ENCODE measurements at places on chromosomes 1 and 21.

- DNase-seq: peak; percentile 72
Measured at GRCh38 chr1:241518476-241519307, 863 bp downstream of the FH start.

DNA sequence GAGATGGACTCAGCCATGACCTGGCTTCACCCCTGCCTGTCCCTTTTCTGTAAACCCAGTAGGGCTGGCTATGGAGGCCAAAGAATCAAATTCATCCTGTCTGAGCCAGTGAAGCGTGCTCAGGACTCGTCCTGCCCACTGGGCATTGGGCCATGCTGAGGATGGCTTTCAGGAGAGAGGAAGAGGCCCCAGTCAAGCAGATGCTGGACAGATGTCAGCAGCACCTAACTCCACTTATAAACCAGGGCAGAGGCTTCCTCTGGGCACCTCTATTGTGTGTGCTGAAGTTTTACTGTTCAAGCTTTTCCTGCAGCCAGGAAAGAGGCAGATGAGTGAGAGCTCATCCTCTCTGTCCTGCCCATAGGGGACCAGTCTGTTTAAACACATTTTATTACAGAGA, 97.4 kb upstream of the GCLM start:
- DNase-seq: no peak

DNA sequence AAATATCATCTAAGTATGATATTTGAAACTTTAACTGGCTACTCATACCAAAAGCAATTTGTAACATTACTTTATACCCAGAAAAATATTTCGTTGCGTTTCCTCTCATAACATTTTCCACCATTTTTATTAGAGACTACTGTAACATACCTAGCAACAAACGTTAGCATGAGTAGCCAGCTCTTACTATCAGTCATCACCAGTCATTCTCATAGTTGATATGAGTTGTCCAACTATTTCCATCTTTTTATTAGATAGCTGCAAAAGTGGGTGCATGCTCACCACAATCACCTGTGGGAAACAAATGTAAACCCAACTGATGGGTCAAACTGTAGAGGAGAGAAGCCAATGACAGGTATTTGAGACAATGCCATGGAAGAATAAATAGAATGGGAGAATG, 114.6 kb downstream of the AKT3 start:
- DNase-seq: no peak

GRCh38 chr1:53131590-53131938, 10.9 kb downstream of the SLC1A7 start:
- DNase-seq: peak; percentile 35

GRCh38 chr1:14745789-14746188, 147.3 kb downstream of the KAZN start:
- DNase-seq: no peak

- no peak for DNase-seq
Measured at GRCh38 chr1:115882913-115883902, 42.3 kb upstream of the NHLH2 start.

- no peak for DNase-seq
Measured at GRCh38 chr1:247936415-247936814, 11.7 kb downstream of the OR2AJ1 start.

GRCh38 chr1:59044535-59045121, 252.3 kb upstream of the FGGY start:
- DNase-seq: no peak

- no peak for DNase-seq
Measured at GRCh38 chr1:38735651-38736161, 123.9 kb downstream of the RRAGC start.

DNA sequence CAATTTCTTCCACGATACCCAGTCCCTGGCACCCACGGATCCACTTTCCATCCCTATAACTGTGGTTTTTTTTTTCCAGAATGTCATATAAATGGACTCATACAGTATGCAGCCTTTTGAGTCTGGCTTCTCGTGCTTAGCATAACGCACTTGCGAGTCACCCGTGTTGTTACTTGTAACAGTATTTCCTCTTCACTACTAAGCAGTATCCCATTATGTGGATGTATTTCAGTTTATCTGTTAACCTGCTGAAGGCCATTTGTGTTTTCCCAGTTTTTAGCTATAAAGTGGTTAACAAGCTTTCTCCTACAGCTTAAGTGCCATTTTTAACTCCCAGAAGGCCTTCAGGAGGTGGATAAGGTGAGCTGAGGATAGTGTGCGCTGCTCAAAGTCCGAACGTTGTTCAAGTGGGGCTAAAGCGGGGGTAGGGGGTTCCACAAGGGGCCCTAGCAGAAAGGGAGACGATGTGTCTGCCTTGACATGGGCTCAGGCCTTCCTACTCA, 829 bp downstream of the ADAR start:
- DNase-seq: no peak

GRCh38 chr1:27342778-27343638, 1.2 kb downstream of the SYTL1 start:
- DNase-seq: peak; percentile 91

DNA sequence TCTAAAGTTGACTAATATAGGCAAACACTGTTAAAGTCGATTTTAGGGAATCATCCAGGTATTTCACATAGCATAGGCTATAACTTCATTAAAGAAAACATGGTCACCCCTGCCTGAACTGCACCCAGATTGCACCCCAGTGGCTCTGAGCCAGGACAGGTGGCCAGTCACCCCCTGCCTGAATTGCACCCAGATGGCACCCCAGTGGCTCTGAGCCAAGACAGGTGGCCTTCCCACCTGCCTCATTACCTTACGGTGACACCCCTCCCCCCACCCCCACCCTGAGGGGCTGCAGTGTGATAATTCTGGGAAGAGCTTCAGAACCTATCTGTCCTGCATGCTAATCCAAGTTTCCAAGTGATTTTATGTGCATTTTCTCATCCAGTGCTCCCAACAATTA, 78.9 kb downstream of the DSCAM start:
- DNase-seq: no peak

DNA sequence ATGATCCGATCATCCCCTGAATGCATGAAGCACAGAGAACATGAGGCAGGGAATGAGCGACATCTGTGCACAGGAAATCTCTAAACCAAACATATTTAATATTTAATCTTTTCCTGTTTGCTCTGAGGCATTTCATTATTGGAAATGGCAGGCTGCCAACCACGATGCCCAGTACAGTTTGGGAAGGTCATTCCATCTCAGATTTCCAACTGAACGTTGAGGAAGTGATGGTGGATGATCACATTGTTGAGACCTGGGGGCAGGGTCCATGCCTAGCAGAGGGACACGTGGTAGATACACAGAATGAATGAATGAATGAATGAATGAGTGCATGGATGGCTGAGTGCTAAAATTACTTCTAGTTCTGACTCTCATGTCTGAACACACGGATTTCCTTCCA, 15.9 kb upstream of the FASLG start:
- no peak for DNase-seq

GRCh38 chr21:42554251-42554961, 40.8 kb downstream of the SLC37A1 start:
- peak; percentile 15 for DNase-seq

- no peak for DNase-seq
Measured at GRCh38 chr1:113429461-113430153, 39.3 kb downstream of the MAGI3 start.

GRCh38 chr1:20615946-20616846, 17.1 kb upstream of the PINK1 start:
- DNase-seq: no peak

DNA sequence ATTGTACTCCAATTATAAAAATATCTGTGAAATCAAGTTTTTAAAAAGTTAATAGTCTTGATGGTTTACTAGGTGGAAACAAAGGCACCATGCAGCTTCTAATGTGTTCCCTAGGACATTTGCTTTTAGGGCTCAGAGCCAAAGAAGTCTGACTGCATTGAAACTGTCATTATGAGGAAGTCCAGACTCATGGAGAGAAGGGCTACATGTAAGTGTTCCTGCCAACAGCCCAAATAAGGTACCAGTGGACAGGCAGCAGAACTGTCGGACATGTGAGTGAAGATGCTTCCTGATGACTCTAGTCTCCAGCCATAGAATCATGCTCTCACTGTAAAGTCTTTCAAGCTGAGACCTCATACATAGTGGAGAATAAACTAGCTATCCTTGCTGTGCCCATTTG, 287.6 kb downstream of the AKT3 start:
- DNase-seq: no peak

All from islet precursor cell (in vitro differentiated cells).